Foreskin keratinocyte (primary cell): ENCODE measurements at places on chromosomes 1 and 21.

- DNase-seq: no peak
Measured at GRCh38 chr21:37717534-37717933, 198.7 kb downstream of the KCNJ6 start.

- DNase-seq: no peak
Measured at GRCh38 chr21:19350286-19350685, 946.7 kb upstream of the TMPRSS15 start.

- DNase-seq: no peak
Measured at GRCh38 chr21:29546071-29546470, 247.3 kb downstream of the BACH1 start.

GRCh38 chr1:189782295-189782694, 695.4 kb downstream of the BRINP3 start:
- DNase-seq: no peak

- no peak for DNase-seq
Measured at GRCh38 chr21:33022828-33023573, 2.7 kb upstream of the OLIG2 start.

DNA sequence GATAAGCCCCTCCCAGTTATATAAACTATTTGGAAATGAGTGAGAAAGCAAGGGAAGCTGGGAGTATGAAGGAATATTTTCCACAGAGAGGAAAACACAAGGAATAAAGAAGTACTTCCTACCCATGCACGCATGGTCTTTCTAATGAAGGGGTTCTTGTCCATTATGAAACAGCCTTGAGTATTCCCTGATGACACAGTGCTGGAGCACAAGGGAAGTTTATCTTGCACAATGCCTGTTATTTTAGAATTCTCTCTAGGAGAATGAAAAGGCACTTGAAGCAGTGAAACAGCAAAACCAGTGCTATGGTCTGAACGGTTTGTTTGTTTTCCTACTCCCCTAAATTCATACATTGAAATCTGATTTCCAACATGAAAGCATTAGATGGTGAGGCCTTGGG, 38.6 kb upstream of the ADAMTS1 start:
- no peak for DNase-seq

GRCh38 chr1:61638911-61639605, 85.9 kb downstream of the TM2D1 start:
- no peak for DNase-seq

GRCh38 chr1:57204942-57205787, 218.7 kb downstream of the DAB1 start:
- peak; percentile 7 for DNase-seq

DNA sequence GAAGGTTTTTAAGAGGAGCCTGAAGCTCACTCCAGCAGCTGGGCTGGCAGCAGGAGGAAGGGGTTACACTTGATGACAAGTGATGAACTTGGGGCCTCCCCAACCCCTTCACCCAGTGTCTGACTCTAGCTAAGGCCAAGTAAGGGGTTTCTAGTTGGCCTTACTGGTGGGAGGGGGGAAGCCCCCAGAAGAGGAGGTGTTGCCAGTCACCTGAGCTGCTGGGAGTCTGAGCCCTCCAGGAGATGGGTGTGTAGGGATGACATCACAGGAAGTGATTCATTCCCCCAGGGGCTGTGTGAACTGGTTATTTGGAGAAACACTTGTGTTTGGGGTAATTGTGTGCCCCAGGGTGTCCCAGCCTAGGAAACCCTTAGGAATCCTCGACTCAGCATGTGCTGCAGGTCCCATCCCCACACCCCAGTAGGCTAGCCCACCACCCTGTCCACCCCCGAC, 3.1 kb downstream of the PADI1 start:
- peak; percentile 94 for DNase-seq

- no peak for DNase-seq
Measured at GRCh38 chr1:942864-943533, 16.1 kb downstream of the NOC2L start.

- DNase-seq: no peak
Measured at GRCh38 chr21:36735724-36736320, 36.9 kb downstream of the SIM2 start.

GRCh38 chr1:206049293-206049692, 3.7 kb upstream of the RHEX start:
- no peak for DNase-seq
